ENCODE measurements at places on chromosomes 11 and 22.

DNA sequence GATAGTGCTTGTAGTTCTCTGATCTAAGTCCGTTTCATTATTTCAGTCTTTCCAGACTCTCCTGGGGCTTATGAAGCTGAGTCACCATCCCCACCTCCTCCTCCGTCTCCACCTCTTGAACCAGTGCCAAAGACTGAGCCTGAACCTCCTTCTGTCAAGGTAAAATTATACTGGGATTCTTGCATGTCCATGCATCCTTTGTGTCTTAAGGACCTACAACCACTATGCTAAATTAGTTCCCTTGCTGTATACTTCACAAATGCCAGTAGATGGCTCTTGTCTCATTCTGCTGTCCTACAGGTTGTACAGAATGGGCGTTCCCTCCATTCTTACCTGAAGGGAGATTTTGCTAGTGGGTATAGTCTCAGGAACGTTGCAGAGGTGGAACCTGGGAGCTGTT, 42.2 kb downstream of the POLD3 start:
- DNase-seq = peak; percentile 60

DNA sequence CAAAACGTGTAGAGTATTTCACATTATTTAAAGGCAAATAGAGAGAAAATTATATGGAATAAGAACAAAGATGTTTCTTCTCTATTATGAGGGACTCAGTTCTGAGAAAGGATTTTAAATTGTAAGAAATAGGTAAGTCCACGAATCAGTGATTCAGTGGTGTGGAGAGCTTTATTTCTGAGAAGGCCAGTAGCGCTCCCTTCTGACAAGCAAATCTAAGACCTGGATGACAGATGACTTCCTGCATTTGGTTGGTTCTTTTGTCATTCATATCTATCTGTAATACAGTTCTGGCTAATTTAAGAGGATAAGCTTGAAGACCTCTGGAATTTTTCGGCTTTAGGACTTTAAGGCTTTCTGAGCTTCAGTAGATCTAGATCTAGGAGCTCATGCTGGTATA, 7.0 kb downstream of the CD3E start:
- DNase-seq = no peak

GRCh38 chr11:46120346-46121300, 631 bp downstream of the PHF21A start:
- DNase-seq = no peak

DNA sequence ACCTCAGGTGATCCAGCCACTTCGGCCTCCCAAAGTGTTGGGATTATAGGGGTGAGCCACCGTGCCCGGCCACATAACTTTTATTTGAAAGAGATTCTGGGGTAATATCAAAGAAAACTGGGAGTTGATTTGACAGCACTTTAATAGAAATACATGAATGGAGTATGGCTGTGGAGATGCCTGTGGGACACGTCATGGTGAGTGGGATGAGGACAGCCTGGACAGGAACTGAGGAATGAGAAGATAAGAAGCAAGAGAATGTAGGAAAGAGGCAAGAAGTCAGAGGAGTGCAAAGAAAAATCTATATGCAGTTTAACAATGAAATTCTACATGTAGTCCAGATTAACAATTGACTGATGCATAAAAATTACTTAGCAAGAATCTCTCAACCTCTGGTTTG, 31.0 kb downstream of the SLC22A6 start:
- DNase-seq = no peak

DNA sequence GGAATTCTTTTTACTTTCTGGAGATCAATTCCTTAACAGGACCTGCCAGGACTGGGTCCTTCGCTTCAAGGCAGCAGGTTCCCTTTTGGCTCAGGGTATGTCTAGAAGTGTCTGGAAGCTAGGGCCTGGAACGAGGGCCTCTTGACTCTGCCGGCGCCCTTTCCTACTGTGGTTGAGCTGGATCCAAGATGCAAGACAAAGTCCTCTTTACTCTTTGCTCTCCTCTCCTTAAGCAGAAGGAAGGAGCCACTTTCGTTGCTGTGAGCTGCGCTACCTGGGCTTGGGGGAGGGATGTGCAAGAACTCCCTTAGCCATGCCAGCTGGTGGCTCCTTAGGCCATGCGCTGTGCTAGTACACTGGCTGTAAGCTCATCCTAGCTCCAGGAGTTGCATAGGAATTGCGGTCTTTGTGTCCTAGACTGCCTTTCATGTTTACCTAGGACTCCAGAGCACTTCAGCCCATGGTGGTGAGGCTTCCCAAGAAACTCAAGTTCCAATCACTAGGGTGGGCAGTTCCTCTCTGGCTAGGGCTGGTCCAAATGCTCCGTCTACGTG, 18.1 kb downstream of the GLB1L2 start:
- DNase-seq = no peak

GRCh38 chr22:37638391-37639069, 939 bp upstream of the SH3BP1 start:
- DNase-seq = peak; percentile 53

- DNase-seq = no peak
These were observed 300.1 kb downstream of the BUD13 start for GRCh38 chr11:116472651-116473050.

GRCh38 chr22:39289533-39289932, 29.9 kb downstream of the RPL3 start:
- no peak for DNase-seq

GRCh38 chr11:2703363-2704141, 3.8 kb upstream of the KCNQ1OT1 start:
- DNase-seq = no peak

DNA sequence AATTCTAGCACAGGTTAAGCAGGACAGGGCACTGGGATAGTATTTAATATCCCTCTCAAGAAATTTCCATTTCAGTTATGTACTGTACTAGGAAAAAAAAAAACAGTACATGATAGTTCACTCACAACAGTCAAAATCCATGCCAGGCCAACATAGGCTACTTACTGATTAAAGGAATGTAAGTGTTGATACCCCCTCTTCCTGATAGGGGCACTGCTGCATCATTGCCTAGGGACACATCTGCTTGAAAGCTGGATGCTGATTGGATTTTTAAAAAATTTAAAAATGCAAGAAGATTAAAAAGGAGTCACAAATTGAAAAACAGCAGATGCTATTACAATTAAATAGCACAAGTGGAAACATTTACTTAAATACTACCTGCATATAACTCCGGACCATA, 43.4 kb downstream of the APOL5 start:
- no peak for DNase-seq

- DNase-seq = no peak
These were observed 83.7 kb downstream of the CDKN1C start for GRCh38 chr11:2801711-2802388.

- no peak for DNase-seq
These were observed 3.1 kb downstream of the MOB2 start for GRCh38 chr11:1483445-1483961.

DNA sequence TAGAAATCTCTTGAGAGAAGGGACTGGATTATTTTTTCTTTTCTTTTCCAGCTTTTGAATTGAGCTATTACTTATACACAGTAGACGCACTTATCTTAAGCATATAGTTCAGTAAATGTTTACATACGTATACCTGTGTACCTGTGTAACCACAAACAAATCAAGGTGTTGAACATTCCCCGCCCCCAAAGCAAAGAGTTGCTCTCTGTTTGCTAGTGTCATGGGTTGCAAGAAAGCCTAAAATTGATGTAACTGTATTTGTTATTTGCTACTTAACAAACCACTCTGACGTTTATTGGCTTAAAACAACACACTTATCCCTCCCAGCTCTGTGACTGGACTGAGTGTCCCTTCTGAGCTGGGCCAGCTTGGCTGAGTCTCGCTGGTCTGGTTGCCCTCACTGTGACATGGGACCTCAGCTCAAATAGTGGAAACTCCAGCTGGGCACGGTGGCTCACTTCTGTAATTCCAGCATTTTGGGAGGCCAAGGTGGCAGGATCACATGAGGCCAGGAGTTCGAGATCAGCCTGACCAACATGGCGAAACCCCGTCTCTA, 25.4 kb upstream of the CABP2 start:
- no peak for DNase-seq

- no peak for DNase-seq
These were observed 710.6 kb upstream of the CCDC179 start for GRCh38 chr11:23570828-23571227.

DNA sequence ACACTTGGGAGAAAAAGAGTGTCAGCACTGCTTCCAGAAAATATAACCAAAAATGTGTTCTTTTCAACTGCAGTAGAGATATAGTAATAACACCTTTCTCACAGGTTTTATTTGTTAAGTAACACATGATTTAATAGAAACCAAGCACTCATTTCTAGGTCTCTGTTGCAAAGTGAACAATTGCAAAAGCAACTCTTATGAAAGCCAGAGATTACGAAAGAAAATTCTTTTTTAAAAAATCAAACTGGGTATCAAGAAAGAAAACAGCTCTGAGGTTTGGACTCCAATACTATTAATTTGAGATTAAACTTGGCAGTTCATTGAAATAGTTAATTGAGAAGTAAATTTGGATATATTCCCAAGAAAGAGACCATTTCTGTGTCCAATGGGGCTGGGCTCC, 9.8 kb upstream of the XKR3 start:
- DNase-seq = no peak

DNA sequence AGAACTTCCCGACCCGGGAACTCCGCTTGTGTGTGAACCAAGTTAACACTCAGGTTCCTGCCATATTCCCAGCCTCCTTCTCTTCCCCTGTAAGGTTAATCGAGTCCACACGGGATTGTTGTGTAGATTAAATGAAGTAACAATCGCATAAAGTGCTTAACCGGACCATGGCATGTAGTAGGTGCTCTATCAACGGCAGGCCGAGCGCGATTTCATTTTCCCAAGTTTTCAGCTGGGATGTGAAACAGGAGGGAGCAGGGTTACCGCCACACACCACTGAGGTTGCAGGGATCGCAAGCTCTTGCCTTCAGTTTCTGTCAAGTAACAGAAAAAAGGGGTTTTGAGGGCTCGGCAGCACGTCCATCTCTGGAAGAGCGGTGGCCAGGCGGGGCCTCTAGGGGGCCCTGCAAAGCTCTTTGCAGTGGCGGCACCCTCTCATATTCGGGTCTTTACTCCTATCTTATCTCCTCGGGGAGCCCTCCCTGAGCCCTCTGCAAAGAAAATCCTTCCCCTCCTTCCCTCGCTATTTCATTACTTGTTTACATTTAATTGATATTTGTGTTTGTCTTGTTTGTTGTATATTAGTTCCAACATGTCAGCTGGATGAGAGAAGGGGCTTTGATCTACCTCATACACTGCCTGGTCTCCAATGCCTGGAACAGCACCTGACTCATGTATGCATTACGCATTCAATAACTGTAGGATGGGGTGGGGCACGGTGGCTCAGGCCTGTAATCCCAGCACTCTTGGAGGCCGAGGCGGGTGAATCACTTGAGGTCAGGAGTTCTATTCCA, 816 bp upstream of the PLEKHA7 start:
- DNase-seq = no peak

GRCh38 chr22:36979016-36979910, 40.0 kb downstream of the TST start:
- DNase-seq = no peak

DNA sequence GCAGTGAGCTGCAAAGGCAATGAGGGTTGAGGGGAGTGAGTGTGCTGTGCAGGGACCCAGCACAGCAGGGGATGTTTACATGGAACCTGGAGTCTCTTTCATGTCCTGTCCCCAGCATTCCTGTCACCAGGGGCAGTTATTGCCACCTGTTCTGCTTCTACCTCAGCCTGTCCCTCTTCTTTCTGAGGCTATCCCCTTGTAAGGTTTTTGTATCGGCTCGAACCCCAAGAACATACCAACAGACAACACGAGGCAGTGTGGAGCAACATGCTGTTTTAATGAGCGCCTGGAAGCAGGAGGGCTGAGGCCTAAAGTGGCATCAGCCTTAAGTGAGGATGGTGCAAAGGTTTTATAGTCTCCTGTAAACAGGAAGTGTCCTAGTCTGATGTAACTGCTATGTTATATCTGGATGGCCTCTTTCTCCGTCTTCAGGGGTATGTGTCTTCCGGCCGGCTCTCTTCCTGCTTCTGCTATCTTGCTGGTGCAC, 3.9 kb downstream of the SCGB2A2 start:
- no peak for DNase-seq

GRCh38 chr11:82384308-82384707, 349.4 kb downstream of the FAM181B start:
- no peak for DNase-seq

- no peak for DNase-seq
These were observed 46.9 kb upstream of the SYT9 start for GRCh38 chr11:7204778-7205177.

- no peak for DNase-seq
These were observed 12.8 kb downstream of the BCL9L start for GRCh38 chr11:118912742-118913410.

DNA sequence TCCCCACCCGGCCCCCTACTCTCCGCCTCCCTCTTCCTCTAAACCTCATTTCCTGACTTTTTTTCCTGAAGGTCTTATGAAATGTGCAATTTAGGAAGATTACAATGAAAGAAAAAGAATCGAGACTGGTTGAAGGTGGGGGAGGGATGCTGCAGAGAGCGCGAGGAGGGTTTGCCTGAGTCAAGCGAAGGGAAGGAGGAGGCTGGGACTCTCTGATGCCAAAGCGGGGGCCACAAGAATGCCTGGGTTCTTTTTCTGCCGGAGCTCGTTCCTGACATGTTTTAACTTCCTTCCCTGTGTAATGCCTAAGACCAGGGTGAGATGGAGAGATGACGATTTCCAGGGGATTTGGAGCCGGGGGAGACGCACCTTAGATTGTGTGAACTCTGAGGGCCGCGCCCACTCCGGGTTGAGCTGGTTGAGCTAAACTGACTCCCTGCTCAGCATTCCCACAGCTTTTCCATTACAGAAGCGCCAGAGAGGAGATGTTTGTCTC, 270.5 kb upstream of the SORL1-AS1 start:
- no peak for DNase-seq

GRCh38 chr11:12840871-12841660, 166.8 kb downstream of the TEAD1 start:
- DNase-seq = no peak

GRCh38 chr11:123406441-123407129, 23.5 kb upstream of the GRAMD1B start:
- no peak for DNase-seq

DNA sequence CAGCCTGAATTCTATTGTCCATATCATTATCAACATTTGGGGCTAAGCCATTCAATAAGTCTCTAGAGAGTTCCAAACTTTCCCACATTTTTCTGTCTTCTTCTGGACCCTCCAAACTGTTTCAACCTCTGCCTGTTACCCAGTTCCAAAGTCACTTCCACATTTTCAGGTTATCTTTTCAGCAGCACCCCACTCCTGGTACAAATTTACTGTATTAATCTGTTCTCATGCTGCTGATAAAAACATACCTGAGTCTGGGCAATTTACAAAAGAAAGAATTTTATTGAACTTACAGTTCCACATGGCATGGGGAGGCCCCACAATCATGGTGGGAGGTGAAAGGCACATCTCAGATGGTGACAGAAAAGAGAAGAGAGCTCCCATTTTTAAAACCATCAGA, 5.8 kb downstream of the OR5AK2 start:
- DNase-seq = no peak

Measured in hematopoietic multipotent progenitor cell treated with erythropoietin and hydrocortisone succinate and interleukin-3 and kit ligand, for 15 days (in vitro differentiated cells).